ENCODE measurements at places on chromosomes 2 and 18. TPM values are rescaled to one million over a fixed set of nuclear protein-coding genes. Genes with fewer than 3 reads are reported as not detected.

DNA sequence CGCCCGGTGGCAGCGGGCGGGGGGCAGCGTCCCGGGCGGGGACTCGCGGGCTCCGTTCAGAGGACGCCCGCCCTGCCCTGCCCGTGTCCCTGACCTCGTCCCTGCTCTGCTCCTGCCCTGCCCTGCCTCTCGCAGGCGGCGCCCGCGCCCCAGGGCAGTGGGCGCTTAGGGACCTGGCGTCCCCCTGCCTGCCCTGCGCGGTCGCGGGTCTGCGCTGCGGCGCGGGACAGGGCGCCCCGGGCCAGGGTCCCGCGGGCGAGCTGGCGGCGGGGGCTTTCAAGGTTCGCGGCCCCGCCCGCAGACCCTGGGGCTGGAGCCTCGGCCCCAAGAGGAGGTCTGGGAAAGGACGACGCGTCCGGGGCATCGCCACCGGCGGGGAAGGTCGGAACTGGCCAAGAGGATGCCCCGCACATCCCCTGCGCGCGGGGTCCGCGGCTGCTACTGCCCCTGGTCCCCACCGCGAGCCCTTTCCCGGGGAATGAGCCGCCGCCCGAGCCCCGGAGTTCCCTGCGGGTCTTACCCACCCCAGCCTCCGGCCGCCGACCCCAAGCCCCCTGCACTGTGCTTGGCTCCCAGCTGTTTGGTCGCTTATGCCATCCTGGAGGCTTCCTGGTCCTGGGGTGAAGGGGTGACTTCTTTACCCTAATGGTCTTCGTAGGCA, 679 bp downstream of the RNF144A start:
- no peak for DNase-seq

GRCh38 chr18:78741381-78742217, 238.0 kb upstream of the SALL3 start:
- no peak for DNase-seq

GRCh38 chr2:28649481-28650265, 102.0 kb upstream of the PPP1CB start:
- DNase-seq = no peak

GRCh38 chr2:15749460-15750432, 158.1 kb downstream of the DDX1 start:
- no peak for DNase-seq

The MC4R gene
- polyA plus RNA-seq = 0.32 TPM

GRCh38 chr2:121187982-121188411, 97.0 kb downstream of the TFCP2L1 start:
- DNase-seq = peak; percentile 21

The FOXD4L1 gene
- polyA plus RNA-seq = 0.09 TPM

- no peak for DNase-seq
Observed at GRCh38 chr2:66428986-66429612, 5.8 kb upstream of the MEIS1 start.

DNA sequence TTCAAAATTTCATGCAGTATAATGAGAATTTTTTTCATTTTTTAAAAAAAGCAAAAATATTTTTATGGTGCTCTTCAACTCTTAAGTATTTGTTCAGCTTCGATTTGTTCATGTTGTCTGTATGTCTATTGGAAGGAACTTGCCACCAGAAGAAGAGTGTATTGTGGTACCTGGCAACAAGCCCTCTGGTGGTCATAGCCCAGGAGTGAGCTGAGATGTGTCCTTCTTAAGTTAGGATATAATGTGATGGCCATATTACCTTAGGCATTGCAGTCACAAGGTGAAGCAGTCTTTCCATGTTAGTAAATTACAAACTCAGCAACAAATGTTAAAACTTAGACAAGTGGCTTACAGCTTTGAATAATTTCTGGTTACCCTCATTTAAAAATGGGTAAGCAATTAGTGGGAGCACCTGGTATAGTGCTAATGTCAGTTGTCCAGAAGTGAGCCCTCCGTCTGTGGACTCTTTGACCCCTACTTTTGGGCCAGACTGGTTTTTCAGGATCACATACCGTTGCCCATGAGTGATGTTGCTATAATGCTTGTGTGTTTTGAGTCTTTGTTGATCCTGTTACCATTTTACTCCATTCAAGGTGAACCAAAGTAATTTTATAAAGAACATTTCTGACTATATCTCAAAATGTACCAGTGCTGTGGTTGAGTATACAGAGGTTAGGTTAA, 57.4 kb downstream of the MYO1B start:
- no peak for DNase-seq

GRCh38 chr2:236511266-236511665, 58.4 kb upstream of the ACKR3 start:
- DNase-seq = no peak

DNA sequence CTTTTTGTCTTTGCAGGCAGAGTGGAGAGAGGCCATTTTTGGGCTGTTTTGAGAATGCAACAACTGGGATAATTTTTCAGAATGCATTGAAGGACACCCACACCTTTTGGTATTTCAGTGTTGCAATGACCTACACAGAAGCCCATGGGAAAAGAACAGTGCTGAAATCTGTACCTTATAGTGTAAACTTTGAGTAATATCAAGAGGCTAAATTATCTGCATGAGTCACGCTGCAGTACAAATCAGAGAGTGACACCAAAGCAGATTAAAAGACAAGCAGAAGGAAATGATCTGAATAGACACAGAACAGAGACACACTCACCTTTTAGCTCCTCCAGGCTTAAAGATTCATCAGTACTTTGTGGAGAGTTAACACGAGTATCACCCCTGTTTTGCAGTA, 265.3 kb downstream of the PAX3 start:
- DNase-seq = no peak

- DNase-seq = no peak
Observed at GRCh38 chr2:9758741-9759140, 84.5 kb upstream of the TAF1B start.

DNA sequence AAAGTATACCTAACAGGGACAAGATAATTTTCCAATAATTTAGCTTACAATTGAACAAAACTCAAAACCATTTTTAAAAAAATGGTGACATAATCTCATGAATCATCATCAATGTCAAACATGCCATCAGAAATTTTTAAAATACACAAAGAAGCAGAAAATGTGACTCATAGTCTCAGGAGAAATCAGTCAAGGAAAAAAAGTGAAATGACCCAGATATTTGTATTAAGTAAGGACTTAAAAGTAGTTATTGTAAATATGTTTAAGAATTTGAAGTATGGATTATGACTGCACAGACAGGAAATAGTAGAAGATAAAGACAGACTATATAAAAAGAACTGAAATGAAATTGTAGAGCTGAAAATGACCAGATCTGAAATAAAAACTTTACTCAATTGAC, 473.9 kb upstream of the SYT4 start:
- no peak for DNase-seq

The SRD5A2 gene
- polyA plus RNA-seq = 0.10 TPM

DNA sequence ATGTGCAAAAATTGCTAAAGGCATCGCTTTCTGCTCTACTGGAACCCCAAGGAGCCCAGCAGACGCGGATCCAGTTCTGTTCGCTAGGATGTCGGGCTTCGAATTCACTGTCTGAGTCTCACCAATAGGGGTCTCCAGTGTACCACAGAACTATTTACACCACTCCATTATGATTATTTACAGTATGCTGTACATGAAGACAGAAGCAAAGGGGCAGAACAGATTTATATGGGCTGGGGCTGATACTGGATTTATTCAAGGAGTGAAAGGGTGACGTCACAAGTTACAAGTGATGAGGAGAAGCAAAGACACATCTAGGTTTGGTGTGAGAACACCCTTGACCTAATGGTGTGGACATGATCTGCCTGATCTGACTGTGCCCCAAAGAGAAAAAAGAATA, 185.3 kb upstream of the ATP5MC3 start:
- DNase-seq = peak; percentile 61

The TRIM43 gene
- polyA plus RNA-seq = 0.30 TPM

The KLHL14 gene
- 29.1 TPM for polyA plus RNA-seq

The GKN2 gene
- not detected for polyA plus RNA-seq

GRCh38 chr2:144937910-144938709, 418.2 kb upstream of the ZEB2 start:
- peak; percentile 87 for DNase-seq

The FBXO36 gene
- 7.3 TPM for polyA plus RNA-seq

DNA sequence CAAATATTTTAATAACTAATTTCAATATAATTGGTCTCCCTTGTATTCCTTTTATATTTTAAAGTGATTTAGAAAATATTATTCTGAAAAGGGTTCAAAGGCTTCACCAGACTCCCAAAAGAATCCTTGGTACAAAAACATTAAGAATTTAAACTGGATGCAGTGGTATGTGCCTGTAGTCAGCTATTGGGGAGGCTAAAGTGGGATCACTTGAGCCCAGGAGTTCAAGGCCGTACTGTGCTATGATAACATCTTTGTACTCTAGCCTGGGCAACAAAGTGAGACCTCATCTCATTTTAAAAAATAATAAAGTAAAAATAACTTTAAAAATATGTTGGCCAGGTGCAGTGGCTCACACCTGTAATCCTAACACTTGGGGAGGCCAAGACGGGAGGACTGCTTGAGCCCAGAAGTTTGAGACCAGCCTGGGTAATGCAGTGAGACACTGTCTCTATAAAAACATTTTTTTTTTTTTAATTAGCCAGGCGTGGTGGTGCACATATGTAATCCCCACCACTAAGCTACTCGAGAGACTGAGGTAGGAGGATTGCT, 14.7 kb downstream of the NCL start:
- no peak for DNase-seq

- no peak for DNase-seq
Observed at GRCh38 chr18:8962855-8963635, 139.5 kb upstream of the NDUFV2 start.

DNA sequence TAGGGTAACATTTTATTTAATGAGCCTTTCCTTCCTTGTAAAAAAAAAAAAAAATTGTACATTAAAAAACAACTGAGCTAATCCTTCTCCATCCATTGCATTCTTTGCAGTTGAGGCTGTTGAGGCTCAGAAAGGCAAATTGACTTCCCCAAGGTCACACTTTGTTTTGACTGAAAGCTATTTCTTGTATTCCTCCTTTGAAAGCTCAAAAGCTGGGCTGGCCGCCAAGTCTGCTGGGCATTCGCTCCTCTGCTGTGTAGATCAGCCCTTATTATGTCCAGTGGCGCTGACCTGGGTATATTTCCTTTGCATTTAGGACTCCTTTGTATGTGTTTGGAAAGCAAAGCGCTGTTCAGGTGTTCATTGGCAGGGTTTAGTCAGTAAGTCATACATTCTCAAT, 44.0 kb downstream of the SGPP2 start:
- peak; percentile 20 for DNase-seq

- no peak for DNase-seq
Observed at GRCh38 chr18:8800445-8800844, 95.1 kb downstream of the MTCL1 start.

DNA sequence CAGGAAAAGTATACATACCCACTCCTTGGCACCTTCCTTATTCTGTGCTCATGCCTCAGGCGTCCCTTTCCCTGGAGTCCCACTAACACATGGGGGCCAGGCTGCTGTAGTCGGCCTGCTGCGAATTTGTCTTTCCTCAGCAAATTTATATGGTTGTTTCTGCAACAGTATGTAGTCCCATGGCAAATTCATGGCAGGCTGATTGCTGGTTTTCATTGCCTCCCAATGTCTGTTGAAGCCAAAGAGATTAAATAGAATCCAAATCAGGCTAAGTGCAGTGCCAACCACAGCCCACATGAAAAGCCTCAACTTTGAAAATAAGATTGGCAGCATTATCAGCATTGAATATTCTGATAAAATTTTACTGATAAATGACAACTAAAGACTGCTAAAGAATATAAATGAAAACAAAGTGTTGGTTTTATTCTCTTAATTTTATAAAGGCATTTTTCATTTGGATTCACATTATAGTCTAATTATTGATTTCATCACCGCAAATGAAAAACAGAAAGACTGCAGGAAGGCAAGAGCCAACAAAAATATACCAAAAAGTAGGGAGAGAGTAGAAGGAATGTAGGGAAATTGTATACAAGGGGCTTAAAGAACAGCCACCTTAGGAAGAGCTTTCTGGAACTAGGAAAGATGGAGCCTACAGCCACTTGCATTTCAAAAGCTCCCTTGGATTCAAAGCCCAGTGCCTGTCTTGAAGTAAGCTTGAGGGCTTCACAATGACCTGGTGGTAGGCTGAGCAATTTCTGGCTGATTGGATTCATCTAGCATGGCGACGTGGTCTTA, 283.7 kb upstream of the MMADHC start:
- no peak for DNase-seq

- no peak for DNase-seq
Observed at GRCh38 chr2:165157160-165157559, 46.7 kb downstream of the SCN3A start.

- DNase-seq = no peak
Observed at GRCh38 chr2:152034257-152034801, 64.5 kb downstream of the CACNB4 start.

GRCh38 chr2:218357236-218358177, 850 bp downstream of the CATIP start:
- DNase-seq = no peak

GRCh38 chr18:22260208-22260820, 90.9 kb downstream of the GATA6 start:
- DNase-seq = no peak

DNA sequence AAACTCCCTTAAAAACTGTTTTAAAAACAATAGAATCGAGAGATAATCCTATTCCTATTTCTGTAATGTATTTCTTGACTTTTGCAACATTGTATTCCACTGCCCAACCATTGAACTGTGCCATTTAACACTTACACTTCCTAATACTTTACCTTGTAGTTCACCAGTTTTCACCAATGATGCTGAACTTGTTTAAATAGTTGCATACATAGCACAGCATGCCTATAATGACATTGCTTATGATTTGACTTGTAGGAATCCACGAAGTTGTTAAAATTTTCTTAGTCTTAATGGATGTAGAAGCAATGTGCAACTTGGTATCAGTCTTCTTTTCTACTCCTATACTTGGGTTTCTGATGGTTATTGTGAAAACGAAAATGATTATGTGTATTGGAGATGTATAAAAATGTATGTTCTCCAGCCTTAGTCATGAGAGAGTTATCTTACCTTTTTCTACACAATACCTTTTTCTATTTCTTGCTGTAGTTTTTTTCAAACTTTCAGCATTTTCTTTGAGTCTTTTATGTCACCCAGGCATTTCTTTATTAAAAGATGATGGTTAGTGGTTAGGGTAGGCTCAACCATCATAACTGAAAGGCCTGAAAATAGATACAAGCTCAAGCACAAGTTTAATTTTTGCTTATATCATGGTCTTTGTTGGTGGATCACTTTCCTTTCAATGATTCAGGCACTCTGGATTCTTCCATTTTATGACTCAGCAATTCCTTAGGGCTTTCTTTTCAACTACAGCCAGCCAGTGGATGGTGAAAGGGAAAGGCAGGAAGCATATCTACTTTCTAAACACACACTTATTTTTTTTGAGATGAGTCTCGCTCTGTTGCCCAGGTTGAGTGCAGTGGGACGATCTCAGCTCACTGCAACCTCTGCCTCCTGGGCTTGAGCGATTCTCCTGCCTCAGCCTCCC, 9.4 kb downstream of the GPD2 start:
- DNase-seq = no peak

The ARHGEF4 gene
- polyA plus RNA-seq = 8.4 TPM

GRCh38 chr2:126882736-126883665, 15.7 kb upstream of the TEX51 start:
- no peak for DNase-seq

DNA sequence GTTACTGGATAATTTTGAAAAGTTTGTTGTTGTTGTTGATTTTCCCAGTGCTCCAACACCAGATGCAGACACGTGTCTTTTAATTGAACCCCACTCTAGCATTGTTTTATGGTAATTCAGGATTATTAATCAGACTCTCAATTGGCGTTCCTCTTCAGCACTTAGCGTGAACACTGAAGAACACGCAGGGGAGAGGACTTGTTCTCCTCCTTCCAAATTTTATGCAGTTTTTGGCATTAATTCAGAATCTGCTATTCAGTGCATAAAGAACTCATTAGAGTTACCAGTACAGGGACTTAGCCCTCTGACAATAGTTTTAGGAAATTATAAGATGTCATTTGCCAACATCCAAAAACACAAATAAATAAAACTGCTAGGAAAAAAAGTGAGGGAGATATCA, 75.5 kb downstream of the SNTG2 start:
- no peak for DNase-seq

Measured in renal pelvis (tissue), 12 donors.